ENCODE measurements at places on chromosomes 5 and 9.
A peak's percentile ranks its signal among the peaks of the same experiment; 100 is the strongest.

- no peak for DNase-seq
These were observed 30.0 kb downstream of the PLPP7 start for GRCh38 chr9:131319486-131319885.

GRCh38 chr9:76605321-76605900 lies 146.4 kb downstream of the GCNT1 start:
- DNase-seq = no peak

- DNase-seq = no peak
These were observed 11.7 kb downstream of the NSG2 start for GRCh38 chr5:174057206-174057605.

DNA sequence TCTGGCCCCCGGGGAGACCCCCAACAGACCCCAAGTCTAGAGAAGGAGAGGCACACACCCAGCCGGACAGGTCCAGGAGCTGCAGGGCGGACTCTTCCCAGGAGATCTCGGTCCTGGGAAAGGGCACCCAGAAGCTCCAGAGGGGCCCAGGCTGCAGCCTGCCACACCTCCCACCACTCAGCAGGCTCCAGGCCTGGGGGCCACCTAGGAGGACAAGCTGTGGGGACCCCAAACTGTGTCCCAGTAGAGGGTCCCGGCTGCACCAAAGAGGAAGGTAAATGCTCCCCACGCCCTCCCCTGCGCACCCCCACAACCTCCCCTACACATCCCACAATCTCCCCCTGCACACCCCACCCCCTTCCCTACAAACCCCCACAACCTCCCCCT lies 48.5 kb downstream of the PLEKHG4B start:
- no peak for DNase-seq

DNA sequence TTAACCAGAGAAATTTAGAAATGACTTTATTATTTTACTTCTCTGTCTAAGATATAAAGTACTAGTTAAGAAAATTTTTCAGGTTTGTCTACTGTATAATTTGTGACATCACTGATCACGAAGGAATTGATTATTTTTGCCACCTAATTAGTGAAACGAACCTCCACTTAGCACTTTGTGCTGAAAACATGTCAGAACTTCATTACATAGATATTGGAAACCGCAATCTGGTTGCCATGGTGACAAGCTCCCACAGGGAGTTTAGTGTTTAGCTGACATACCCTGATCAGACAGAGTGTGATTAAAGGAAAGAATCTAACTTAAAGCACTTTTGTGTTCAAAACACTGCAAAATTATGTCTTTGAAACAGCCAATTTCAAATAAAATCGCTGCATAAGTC lies 668.4 kb upstream of the CCNG1 start:
- DNase-seq = no peak

- DNase-seq = no peak
These were observed 500.1 kb downstream of the GABRG2 start for GRCh38 chr5:162567644-162568043.

- no peak for DNase-seq
These were observed 35.5 kb downstream of the FXN start for GRCh38 chr9:69071059-69071458.

GRCh38 chr9:36717276-36717675 lies 144.6 kb downstream of the MELK start:
- DNase-seq = no peak

DNA sequence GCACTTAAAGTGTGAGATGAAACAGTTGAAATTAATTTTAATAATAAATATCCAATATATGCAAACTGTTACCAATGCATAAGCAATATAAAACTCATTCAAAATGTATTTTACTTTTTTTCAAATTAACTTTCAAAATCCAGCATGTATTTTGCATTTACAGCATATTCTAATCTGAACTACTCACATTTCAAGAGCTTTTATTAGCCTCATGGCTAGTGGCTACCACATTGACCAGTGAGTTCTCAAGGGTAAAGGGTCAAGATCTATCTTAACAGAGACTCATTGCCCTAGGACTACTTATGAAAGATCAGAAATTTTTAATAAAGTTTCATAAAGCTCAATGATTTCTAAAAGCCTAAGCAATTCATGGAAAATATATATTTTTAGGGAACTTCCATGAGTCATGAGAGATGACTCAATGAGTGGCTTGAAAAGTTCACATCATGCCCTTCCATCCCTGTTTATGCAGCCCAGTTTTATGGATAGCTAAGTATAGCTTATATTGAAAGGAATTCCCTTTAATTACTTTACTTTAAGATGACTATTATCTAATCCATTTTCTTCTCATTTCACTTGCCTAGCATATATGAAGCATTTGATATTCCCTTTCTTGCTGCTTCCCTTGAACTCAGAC lies 608.6 kb downstream of the SLCO4C1 start:
- DNase-seq = no peak

- DNase-seq = no peak
These were observed 201.5 kb downstream of the DAB2IP start for GRCh38 chr9:121852651-121853616.

- no peak for DNase-seq
These were observed 62.2 kb downstream of the BOD1 start for GRCh38 chr5:173554038-173554955.

DNA sequence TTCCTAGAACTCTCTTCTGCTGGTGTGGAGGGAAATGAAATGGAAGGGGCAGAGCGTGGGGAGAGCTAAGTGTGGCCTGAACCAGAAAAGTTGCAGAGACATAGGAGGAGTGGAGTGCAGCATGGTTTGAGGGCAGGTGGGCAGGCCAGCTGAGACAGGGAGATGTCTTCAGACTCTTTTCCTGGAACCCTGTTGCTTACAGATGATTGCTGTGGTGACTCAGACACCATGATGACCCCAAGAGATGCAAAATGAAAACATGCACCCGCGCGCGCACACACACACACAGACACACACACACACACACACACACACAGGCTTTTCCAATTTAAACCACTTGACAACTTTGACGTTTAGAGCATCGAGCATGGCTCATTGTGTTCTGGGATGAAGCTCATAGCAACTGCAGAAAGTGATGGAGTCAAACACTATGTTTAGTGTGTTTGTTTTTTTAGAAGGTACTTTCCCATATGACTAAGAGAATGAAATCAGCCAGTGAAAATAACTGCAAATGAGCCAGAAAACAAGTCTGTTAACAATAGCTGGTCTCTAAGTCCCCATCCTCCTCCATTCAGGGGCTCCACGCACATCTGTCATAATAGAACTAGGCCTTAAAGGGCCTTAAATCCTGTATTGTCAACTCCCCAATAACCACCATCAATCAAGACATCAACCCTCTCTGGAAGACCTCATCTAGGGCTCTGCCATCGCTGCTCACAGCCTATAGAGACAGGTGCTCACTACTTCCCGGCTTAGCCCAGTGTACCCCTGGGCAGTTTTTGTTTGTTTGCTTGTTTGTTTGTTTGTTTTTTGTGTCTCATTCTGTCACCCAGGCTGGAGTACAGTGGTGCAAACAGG lies 9.6 kb downstream of the TMOD1 start:
- DNase-seq = peak; percentile 53

GRCh38 chr9:121365564-121365963 lies 4.5 kb downstream of the STOM start:
- no peak for DNase-seq

- no peak for DNase-seq
These were observed 2.3 kb downstream of the P4HA2 start for GRCh38 chr5:132225165-132226032.

GRCh38 chr5:376799-377325 lies 55.3 kb downstream of the AHRR start:
- no peak for DNase-seq

DNA sequence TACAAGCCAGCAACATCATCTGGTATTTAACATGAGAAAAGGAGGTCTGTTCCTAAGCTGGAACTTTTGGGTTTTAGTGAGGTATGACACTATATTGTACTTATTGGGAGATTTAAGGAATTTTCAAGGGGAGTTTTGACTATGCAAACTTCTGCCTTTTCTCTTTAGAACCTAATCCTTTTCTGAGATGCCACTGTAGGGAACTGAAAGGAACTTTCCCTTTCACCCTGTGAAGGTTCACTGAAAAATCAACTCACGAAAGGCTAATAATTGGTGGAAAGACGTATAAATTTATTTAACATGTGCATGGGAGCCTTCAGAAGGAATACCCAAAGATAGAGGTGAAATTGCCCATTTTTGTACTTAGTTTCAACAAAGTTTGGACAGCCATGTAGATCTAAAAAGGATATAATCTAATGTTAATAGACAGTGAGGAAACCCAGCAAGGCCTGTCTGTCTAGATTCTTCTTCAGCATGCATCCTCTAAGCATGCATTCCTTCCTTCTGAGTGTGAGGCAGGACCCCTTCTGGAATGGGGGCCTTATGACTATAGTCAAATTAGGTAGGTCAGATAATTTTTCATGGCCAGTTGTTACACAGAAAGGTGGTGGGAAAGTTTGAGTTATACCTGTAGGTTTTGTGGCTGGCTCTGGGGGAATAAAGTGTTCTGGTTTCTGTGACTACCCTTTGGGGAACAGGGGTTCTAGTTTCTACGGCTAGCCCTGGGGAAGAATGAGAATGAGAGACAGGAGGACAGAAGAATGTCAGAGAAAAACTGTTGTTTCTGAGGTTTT lies 200.3 kb downstream of the C9orf152 start:
- no peak for DNase-seq

DNA sequence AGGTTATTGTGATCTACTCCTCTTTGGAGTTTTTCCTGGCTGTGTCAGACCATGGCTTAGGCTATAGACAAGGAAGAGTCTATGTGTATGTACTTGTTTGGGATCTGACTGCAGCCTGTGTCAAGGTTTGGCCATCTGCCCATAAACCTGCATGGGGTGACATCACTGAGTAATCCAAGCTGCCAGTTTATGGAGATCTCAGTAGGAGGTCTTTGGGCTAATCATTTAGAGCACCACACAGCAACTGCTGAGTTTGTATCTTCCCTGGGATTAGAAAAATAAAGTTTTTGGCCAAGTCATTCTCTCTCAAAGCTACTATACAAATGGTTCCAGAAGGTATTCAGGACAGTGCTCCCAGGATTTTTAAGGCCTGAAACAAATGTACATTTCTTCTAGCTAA lies 65.5 kb upstream of the HSPB3 start:
- DNase-seq = peak; percentile 86

DNA sequence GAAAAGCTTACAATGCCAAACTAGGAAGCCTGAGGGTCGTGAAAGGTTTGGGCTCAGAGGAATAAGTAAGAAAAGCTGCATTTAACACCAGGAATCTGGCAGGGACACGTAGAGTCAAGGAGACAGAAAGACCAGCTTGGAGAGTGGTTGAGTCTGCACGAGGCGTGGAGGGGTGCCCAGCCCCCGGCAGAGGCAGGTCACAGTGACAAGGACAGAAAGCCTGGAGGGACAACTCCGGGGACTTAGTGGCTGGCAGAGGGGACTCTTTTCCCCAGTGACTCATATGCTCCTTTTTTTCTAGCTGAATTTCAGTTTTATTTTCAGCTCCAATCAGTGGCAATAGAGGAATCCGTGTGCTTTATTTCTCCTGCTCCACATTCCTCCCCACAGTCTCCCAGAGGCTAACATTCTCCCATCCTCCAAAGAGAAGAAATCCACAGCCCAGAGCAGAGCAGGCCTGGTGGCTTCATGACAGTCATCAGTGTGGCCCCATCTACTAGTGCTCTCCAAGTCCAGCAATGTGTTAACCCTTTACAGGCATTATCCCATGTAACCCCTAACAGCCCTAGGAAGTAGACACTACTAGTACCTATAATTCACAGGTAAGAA lies 80.7 kb downstream of the KCNIP1 start:
- DNase-seq = no peak

- no peak for DNase-seq
These were observed 9.7 kb upstream of the CYSTM1 start for GRCh38 chr5:140165101-140165922.

- DNase-seq = no peak
These were observed 19.8 kb downstream of the JADE2 start for GRCh38 chr5:134545070-134545868.

DNA sequence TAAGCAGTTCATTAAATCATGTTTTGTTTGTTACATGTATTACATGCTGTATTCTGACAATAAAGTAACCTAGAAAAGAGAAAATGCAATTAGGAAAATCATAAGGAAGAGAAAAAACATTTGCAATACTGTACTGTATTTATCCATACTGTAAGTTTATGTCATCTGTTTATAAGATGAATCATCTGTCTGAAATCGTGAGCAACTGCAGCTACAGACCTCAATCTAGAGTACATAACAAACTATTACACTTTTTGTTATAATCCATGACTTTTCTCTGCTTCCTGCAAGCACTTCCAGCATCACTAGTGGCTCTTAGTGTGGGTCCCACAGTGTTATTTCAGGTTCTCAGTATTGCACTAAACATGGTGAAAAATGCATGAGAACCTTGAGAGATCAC lies 144.4 kb upstream of the NR4A3 start:
- DNase-seq = no peak

GRCh38 chr9:77158772-77159513 lies 18.4 kb upstream of the VPS13A start:
- no peak for DNase-seq

DNA sequence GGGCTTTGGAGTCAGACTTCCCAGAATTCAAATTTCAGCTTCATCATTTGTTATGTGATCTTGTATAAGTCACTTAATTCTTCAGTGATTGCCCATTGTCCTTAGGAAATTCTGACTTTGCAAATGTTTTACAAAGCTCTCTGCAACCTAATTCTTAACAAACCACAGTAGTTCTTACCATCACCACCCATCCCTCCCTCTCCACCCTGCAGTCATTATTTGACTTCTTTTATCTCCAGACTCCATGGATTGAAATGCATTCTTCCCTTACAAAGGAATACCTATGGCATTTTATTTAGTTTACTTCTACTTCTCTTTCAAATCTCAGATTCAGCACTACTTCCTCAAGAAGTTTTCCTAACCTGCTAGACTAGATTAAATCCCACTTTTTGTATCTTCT lies 23.1 kb downstream of the SHLD3 start:
- no peak for DNase-seq

DNA sequence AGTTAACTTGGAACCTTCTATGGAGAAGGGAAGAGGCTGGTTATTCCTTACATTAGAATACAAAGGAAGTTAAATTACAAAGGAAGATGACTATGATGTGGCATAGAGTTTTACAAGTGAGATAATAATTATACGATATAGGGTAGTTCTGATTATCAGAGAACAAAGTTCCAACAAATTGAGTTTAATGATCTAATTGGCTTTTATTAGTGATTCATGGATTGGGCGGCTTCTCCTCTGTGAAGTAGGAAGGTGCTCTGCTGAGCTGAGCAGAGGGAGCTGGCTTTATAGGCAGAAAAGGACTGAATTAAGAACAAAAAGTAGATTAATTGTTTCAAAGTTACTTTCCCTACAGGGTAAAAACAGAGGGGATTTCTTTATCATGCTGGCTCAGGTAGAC lies 49.7 kb downstream of the PARP8 start:
- DNase-seq = no peak
